ENCODE measurements at places on chromosomes 1 and 21. TPM values are rescaled to one million over a fixed set of nuclear protein-coding genes. Genes with fewer than 3 reads are reported as not detected.

- DNase-seq = no peak
Measured at GRCh38 chr21:37753122-37753599, 163.1 kb downstream of the KCNJ6 start.

- DNase-seq = no peak
Measured at GRCh38 chr1:30527511-30528140, 195.8 kb downstream of the MATN1 start.

GRCh38 chr1:194447636-194448035 lies 1261.2 kb upstream of the B3GALT2 start:
- DNase-seq = no peak

DNA sequence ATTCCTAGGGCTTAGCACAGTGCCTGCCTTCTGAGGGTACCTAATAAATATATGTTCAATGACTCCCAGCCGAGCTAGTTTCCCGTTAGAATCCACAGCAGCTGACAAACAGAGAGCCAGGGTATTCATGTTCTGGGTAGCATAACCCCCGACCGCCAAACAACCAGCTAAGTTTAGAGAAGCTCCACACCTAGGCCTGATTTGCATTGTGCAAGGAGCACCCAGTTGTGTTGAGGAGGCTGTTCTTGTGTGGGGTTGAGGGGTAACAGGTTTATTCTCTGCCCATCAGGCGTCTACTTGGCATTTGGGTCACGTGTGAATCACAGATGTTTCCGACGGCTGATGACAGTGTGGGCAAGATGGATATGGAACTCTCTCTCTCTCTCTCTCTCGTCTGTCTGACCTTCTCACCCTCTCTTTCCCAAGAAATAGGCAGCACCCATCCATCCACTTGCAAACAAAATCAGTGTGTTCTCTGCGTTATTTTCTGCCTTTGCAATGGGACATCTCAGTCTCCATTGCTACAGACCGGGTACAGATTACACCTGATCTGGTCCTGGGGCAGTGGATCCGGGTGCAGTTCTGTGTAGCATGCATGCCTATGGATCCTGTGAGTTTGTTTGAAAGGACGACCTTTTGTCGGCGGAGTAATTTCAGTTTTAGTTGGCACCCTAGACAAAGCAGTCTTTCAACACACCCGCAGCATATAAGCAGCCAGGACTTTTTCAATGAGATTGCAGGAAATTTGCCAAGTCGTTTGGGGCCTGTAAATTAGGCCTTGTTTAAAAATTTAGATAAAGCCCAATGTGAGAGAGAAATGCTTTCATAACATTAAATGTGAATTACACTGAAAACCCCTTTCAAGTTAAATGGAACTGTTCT lies 29.4 kb downstream of the KAZN start:
- no peak for DNase-seq

GRCh38 chr21:46637952-46638746 lies 2.7 kb downstream of the PRMT2 start:
- DNase-seq = no peak

GRCh38 chr1:207840380-207840779 lies 70.5 kb downstream of the CD34 start:
- DNase-seq = no peak

GRCh38 chr21:33968080-33968994 lies 52.7 kb upstream of the ATP5PO start:
- DNase-seq = no peak

DNA sequence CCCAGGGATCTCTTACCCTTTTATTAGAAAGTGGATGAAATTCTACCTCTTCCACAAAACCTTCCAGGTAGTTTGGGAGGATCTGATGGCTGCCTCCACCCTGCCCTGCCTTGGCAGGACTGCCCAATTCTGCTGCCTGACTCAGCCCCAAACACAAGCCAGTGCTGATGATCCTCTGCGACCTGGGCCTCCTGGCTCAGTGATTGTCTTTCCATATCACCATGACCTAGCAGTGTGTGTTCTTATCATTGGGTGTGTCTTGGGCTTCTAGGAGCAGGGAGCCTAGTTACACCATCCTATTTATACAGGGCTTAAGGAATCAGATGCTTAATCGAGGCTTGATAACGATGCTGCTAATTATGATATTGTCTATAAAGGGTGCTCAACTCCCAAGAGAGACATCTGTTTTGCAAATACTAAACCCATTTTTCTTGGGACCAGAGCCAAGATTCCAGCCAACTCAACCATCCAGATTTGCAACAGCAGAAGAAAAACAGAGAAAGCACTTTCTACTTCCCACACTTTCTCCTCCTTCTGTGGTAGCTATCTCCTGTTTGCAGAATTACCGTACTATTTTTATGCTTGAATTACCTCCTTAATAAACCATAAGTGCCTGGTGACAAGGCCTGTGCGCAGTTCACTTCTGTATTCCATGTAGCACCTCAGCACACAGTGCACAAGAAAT lies 36.5 kb upstream of the KIF21B start:
- no peak for DNase-seq

DNA sequence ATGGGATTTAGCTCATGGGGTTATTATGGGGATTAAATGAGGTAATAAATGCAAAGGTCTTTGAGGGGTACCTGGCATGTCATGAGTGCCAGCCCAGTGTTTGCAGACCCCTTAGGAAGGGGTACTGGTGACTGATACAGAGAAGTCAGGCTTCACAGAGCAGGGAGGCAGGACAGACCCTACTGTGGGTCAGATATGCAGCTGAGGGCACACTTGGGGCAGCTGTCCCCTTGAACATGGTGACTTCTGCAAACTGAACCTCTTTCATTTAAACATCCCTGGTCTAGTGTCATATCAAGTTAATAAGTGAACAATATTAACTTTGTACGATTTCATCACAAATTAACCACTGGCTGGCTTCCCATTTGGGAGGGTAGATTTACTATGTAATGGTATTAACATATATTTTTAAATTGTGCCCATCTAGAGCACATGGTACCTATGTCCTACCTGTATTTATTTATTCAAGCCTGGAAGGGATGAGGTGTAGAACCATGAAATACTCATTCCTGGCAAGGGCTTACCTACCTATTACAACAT lies 25.9 kb downstream of the STPG1 start:
- DNase-seq = no peak

- peak; percentile 33 for DNase-seq
Measured at GRCh38 chr1:14113841-14114567, 414.0 kb downstream of the PRDM2 start.

GRCh38 chr1:91704746-91705145 lies 181.2 kb downstream of the TGFBR3 start:
- DNase-seq = no peak

GRCh38 chr1:26224606-26225005 lies 9.4 kb upstream of the CEP85 start:
- no peak for DNase-seq

DNA sequence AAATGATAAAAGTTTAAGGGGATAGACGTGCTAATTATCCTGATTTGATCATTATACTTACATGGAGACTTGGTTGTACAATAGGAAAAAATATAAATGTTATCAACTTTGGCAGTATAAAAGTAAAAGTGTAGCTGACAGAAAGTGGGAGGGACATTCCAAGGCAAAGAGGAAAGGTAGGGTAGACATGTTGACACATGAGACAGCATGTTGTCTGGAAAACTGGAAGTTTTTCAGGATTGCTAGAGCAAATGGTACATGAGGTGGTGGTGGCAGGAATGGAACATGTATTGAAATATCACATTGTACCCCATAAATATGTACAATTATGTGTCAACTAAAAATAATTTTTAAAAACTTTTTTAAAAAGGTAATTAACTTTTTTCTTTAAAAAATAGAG lies 13.2 kb downstream of the DIPK1A start:
- no peak for DNase-seq

GRCh38 chr21:27674041-27674615 lies 707.2 kb upstream of the ADAMTS5 start:
- no peak for DNase-seq

GRCh38 chr1:168441745-168442144 lies 102.1 kb downstream of the XCL2 start:
- no peak for DNase-seq

NFASC gene
- total RNA-seq = 22.7 TPM

PGBD2 gene
- total RNA-seq = 10.9 TPM

C1orf226 gene
- total RNA-seq = 29.1 TPM

RBBP4 gene
- 136 TPM for total RNA-seq

PTPRF gene
- 752 TPM for total RNA-seq

PMF1 gene
- total RNA-seq = 43.6 TPM

CRYAA gene
- not detected for total RNA-seq

AMY2A gene
- 0.76 TPM for total RNA-seq

PGLYRP3 gene
- total RNA-seq = not detected

SLFNL1 gene
- total RNA-seq = 0.82 TPM

GCSAML gene
- 1.3 TPM for total RNA-seq

PTPRC gene
- total RNA-seq = 29.4 TPM

SH2D5 gene
- 0.09 TPM for total RNA-seq
